Stimulated activated CD4-positive, alpha-beta T cell treated with anti-CD3 and anti-CD28 coated beads, Interleukin-1b, Interleukin-23, amount 100 ng/mL, for 4 hours (primary cell): ENCODE measurements at places on chromosomes 1 and 21.

- no peak for DNase-seq
These were observed 4.1 kb downstream of the SERINC2 start for GRCh38 chr1:31417148-31417547.

DNA sequence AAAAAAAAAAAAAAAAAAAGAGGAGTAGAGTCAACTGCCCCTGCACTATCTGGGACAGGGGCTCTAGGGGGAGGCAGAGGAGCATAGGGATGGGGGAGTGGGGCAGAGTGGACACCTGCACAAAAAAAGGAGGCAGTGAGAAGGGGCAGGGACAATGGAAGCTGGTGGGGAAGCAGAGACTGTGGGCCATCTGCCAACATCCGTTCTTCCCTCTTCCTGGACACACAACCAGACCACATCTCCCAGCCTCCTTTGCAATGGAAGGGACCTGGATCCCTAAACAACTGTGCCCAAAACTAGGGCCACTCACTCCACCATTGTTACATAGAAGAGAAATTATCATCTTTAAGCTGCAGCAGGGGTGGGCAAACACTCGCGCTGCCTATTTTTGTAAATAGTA lies 38.4 kb downstream of the NEK2 start:
- DNase-seq = no peak

- DNase-seq = no peak
These were observed 28.4 kb upstream of the TTLL7 start for GRCh38 chr1:84027368-84027767.

DNA sequence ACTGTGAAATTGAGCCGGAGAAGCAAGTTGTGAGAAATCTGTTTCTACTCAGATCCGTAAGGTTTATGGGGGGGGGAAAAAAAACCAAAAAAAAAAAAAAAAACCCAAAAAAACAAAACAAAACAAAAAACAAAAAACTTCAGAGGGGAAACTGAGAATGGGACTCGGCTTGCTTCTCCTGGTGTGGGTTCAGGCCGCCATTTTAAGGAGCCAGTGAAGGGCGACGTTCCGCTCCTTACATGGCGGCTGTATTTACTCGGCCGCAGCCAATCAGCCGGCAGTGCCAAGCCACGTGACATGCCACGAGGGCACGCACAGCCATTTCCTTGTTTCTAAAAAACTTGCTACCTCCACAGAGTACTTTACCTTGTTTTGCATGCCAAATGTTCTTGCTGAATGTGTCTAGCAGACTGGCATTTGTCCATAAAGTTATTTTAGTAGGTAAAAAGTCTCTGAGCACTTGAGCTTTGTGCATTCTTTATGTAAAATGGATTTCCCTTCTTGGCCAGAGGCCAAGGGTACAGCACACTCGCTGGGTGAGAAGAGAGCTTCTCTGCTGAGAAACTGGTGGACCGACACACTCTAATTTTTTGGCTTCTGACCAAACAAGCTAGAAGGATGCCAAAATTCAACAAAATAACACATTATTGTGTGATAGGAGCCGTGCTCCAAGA lies 101.8 kb downstream of the NFIA start:
- DNase-seq = no peak

GRCh38 chr1:198893763-198894444 lies 255.1 kb downstream of the PTPRC start:
- no peak for DNase-seq

DNA sequence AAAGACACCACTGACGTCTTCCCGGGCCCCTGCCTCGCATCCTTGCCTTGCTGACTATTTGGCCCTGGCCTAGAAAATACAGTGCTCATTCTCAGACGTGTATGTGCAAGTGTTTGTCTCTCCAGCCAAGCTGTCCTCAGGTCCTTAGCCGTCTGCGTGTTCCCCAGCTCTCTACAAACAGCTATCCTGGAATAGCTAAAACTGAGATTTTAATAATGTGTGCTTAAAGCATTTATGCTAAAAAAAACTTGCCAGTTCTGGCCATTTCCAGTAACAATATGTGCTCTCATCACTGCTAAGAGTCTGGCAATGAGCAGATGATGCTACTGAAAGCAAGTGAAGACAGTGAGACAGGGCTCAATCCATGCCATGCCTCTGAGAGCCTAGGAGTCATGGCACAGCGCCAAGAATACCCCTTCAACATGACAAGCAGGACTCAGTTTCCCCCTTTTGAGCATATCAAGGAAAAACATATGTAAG lies 55.7 kb downstream of the IRF2BP2 start:
- no peak for DNase-seq

GRCh38 chr1:243477731-243478290 lies 222.0 kb downstream of the SDCCAG8 start:
- DNase-seq = no peak

GRCh38 chr1:1881727-1882126 lies 9.2 kb downstream of the GNB1 start:
- no peak for DNase-seq

DNA sequence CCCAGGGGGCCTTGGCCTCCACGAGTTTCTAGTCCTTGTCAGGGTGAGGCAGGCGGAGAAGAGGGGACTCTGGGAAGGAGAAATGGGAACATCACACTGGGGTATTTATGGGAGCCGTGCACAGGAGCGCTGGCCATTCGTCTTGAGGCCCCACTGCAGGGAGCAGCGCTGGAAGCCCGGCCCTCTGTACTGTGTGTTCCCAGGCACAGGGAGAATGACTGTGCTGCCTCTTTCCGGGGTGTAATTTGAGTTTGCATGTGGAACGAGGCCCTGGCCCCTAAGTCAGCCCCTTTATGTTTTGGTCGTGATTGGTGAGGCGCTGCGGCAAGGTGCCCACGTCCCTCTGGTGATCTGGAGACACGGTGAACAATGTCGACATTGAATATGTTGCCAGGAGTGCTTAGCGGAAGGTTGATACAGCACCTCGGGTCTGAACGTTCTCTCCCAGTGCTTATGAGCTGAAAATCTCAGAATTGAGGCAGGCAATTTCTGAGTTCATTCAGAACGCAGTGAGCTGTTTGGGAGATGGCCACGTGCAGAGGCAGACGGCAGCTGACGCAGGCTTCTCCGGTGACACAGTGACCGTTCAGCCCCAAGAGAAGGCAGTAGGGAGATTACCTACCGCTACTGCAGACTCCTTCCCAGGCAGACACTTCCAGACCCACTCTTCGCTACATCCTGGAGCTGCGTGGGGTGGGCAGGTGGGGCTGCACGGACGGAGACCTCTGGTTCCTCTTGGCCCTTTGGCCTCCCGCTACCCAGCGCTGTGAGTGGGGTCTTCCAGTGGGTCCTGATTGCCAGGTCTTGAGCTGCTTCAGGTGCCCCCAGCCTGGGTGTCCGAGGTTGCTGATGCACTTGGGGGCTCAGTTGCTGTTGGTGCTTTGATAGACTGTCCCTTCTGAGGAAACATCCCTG lies 265.8 kb downstream of the CAMTA1 start:
- no peak for DNase-seq

- no peak for DNase-seq
These were observed 21.4 kb downstream of the LDLRAD2 start for GRCh38 chr1:21833392-21833976.
